GM18507 (cell line): ENCODE measurements at places on chromosomes 12 and 14.

- DNase-seq: no peak
These were observed 20.8 kb downstream of the SAV1 start for GRCh38 chr14:50647282-50647681.

GRCh38 chr14:83764656-83765599 lies 1765.0 kb upstream of the FLRT2 start:
- DNase-seq: no peak

DNA sequence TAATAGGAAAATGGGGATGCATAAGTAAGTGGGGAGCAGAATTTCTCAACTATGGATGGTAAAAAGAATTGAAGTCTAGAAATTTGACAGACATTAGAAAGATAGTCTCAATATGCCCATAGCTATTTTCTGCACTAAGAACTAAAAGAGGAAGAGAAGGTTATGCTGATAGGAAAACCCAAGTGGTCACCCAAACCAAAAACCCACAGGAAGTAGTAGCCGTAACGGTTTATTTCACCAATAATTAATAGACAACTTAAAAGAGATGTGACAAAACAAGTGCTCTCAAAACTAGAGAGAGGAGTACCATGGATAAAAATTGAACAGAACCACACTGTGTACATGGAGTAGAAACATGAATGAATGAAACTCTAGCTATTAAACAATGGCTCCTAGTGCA lies 295.4 kb downstream of the FSCB start:
- DNase-seq: no peak

GRCh38 chr12:102050660-102051430 lies 10.9 kb downstream of the WASHC3 start:
- DNase-seq: no peak

- no peak for DNase-seq
These were observed 945 bp downstream of the HCAR1 start for GRCh38 chr12:122729583-122730214.

- no peak for DNase-seq
These were observed 344.4 kb downstream of the FUT8 start for GRCh38 chr14:65756880-65757279.

- DNase-seq: no peak
These were observed 1113.6 kb upstream of the SEL1L start for GRCh38 chr14:82647088-82647810.

DNA sequence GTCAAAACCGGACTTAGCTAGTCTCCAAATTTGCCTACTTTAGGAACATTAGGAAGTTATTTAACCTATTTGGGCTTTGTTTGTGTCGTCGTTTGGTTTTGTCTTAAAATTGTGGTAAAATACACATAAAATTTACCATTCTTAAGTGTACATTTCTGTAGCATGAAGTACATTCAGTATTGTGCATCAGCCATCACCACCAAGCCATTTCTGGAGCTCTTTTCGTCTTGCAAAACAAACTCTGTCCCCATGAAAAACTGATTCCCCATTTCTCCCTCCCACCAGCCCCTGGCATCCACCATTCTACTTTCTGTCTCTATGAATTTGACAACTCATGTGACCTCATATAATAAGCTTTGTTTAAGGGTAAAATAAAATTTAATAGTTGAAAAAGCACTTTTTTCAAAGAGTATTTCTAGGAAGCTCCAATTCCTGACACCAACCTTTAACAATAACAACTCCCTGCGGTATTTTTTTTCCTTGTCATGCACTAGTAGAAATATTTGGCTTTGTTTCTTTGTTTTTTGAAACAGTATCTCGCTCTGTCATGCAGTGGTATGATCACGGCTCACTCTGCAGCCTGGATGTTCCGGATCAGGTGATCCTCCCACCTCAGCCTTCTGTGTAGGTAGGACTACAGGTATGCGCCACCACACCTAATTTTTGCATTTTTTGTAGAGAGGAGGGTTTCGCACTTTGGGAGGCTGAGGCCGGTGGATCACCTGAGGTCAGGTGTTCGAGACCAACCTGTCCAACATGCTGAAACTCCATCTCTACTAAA lies 3.6 kb upstream of the UBC start:
- DNase-seq: no peak

- no peak for DNase-seq
These were observed 154.6 kb upstream of the GRIN2B start for GRCh38 chr12:14135996-14136395.

DNA sequence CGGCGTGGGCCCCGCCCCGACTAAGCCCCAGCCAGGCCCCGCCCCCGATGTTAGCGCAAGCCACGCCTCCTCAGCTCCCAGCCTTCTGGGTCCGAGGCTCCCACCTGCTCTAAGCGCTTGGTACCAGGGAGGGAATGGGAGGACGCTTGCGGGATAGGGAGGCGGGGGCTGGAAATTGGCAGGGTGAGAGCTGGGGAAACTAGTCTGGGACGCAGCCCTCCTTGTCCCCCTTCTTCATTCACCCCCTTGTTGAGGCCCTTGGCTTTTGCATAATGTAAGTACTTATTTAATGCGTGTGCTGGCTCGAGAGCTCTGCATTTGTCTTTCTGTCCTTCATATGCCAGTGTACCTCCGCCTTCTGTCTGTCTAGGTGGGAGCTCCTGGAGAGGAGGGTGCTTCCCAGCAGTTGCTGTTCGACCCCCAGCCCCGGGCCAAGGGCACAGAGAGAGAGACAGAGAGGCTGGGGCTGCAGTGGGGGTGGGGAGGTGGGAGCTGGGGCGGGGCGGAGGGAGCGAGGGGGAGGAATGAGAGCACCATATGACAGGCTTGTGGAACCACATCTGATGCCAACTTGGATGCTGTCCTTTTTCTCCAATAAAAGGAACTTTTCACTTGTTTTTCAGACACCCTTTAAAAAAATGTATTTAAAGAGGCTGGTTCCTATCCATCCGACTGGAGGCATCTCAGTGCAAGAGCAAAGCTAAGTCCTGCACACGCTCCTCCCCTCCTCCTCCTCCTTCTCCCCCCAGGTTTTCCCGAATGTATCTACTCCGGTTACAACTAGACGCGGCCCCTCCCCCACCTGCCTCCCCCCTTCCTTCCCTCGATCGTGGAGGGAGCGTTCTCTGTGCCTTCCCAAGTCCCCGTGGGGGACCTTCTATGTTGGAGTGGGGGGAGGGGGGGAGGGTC lies 25.6 kb upstream of the MAP1LC3B2 start:
- peak; percentile 63 for DNase-seq

GRCh38 chr12:74537707-74538385 lies at the start of gene ATXN7L3B:
TSS of gene ATXN7L3B (plus strand) at chr12:74537835. CDS start at chr12:74538113, 278 bp downstream.
- DNase-seq: peak; percentile 92

- no peak for DNase-seq
These were observed 112.5 kb downstream of the RALGAPA1 start for GRCh38 chr14:35696575-35696974.

DNA sequence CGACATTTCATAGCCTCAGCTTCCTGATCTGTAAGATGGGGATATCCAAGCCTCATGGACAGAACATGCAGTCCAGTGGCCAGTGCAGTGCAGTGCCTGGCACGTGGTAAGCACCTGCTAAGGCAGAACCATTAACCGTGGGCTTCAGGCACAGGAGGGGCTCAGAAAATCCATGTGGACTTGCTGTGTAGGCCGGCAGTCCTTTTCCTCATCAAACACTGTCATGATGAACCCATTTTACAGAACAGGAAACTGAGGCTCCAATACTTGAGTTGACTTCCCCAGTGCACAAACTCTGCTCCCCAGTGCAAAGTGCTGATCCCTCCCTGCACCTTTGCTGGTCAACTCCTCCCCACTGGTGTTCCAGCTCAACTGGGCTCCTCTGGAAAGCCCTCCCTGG lies 18.0 kb downstream of the TRPV4 start:
- no peak for DNase-seq

DNA sequence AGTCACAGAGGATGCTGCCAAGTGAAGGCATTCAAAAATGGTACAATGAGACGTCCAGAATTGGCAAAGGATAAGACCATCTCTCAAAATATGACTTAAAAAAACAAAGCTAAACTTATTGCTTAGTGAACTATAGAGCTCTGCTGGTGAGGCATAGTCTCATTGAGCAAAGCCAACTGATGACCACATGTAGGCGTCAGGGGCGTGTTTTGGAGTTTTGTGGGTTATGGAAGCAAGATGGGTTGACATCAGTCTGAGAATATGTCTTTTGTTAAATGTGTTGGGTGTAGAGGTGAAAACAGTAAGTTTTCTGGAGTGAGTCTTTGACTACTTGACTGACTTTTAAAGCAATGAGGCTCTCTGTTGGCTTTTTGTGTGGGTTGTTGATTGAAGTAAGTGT lies 47.2 kb downstream of the ATL1 start:
- DNase-seq: no peak

- no peak for DNase-seq
These were observed 753 bp downstream of the ACRBP start for GRCh38 chr12:6646276-6647082.

DNA sequence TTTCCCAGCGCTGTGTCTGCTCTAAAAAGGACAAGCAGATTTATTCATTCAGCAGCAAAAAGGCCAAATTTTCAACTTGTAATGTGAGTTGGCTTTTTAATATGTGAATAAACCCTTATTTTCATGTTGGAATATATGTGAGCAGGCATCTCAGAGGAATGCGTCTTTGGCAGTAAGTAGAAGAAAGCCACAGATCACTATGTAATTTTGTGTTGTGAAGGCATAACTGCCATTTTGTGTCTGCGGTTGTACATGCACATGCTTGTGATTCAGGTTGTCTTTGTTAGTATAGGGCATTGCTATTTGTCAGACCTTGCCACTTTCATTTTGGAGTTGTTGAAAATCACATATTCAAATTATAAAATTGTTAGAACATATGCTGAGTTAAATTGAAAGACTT lies 398.8 kb upstream of the RGS6 start:
- no peak for DNase-seq

- DNase-seq: no peak
These were observed 15.0 kb upstream of the EMP1 start for GRCh38 chr12:13181375-13182070.

- no peak for DNase-seq
These were observed 4.5 kb downstream of the NOP2 start for GRCh38 chr12:6563448-6564050.

DNA sequence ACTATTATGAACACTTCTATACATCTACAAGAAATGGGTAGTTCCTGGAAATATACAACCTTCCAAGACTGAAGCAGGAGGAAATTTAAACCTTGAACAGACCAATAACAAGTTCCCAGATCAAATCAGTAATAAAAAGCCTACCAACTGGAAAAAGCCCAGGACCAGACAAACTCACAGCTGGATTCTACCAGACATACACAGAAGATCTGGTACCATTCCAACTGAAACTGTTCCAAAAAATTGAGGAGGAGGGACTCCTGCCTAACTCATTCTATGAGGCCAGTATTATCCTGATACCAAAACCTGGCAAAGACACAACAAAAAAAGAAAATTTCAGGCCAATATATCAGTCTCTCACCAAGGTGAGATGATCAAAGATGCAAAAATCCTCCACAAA lies 189.4 kb downstream of the RPS29 start:
- no peak for DNase-seq

GRCh38 chr12:65602610-65603295 lies 221.5 kb upstream of the HMGA2 start:
- DNase-seq: no peak

DNA sequence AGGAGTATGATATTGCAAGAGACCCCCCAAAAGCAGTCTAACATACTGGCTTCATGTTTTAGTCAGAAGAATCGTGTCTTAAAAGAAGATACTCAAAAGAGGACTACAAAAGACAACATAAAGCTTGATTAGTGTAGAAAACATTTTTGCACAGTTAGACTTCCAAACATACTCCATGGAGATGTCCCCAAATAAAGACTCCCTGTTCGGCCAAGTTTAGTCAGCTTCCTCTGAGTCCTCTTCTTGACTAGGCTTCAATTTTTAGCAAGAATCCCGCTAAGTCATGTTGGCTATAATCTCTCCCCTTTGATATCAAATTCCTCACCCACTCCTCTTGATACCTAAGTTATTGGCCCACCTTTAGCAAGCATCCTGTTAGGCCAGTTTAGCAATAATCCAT lies 298.0 kb downstream of the RMST start:
- DNase-seq: no peak

GRCh38 chr12:46531804-46532203 lies 159.2 kb upstream of the SLC38A2 start:
- no peak for DNase-seq

GRCh38 chr12:53670971-53671370 lies 4.9 kb downstream of the ATP5MC2 start:
- DNase-seq: no peak

DNA sequence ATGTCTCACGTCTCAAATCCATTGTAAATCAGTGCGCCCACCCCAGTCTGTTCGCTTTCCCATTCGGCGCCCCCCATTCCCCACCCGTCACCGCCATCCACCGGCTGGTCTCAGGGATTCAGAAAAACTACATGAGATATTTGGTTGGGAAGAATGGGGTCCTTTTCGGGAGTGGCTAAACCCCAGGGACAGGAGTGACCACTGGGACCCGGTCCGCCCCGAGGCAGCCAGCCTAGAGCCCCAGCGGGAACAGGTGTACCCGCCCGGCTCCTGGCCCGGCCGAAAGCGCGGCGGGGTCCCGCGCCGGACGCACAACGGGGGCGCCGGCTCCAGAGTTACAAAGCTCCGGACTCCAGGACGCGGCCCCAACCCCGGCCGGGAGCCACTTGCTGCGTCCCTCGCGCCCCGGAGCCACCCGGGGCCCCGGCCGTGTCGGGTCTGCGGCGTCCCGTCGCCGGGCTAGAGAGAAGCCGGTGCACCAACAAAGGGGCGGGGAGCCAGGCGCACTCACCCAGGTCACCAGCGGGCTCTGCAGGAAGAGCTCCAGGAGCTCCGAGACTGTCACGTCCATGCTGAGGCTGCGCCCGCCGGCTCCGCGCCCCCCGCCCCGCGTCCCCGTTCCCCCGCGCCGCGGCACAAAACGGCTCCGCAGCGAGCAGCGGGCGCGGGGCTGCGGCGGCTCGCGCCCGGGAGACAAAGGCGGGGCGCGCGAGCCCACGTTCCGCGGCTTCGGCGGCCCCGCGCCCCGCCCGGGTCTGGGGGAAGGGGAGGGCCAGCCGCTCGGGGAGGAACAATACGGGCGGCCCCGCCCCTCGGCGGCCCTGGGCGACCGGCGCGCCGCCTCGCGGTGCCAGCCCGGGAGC lies at the start of gene CCDC88C:
TSS of gene CCDC88C (minus strand) at position 701 of the 863 bp plus-strand sequence. CDS start at position 571, 130 bp downstream.
- peak; percentile 44 for DNase-seq

- no peak for DNase-seq
These were observed 94.7 kb downstream of the TSPAN8 start for GRCh38 chr12:71063087-71063486.

DNA sequence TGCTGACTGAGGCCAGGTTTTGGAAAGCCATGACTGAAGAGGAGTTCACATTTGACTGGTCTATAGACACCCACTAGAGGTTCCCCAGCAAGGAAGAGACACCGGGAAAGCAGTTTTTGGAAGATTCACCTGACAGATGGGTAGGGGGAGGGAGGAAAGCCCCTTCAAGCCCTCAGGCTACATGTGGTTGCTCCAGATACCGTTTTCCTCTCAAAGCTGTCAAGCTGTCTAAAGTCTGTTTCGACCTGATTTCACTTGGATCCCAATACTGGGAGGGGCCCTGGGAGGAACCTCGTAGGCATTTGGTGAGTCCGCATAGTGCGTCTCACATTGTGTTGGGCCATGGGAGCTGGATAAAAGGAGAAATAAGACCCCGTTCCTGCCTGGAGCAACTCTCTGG lies 1.7 kb upstream of the LRP1 start:
- no peak for DNase-seq
